ENCODE measurements at places on chromosomes 12 and 14.
A peak's percentile ranks its signal among the peaks of the same experiment; 100 is the strongest.

DNA sequence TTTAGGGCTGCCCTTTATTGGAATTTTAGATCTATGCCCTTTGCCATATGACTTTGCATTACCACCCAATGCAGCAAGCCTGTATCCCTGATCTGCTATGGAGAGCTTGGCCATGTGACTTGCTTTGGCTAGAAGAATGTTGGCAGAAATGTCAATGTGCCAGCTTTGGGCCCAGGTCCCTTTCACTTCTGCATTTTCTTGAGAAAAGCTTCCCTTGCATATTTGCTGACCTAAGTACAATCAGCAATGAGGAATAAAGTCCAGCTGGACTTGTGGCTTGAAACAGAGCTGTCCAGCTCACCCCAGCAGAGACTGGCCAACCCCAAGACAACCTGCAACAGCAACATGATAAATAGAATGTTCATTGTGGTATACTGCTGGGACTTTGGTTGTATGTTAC, 135.9 kb downstream of the PAH start:
- no peak for DNase-seq

GRCh38 chr12:117836476-117836875, 132.3 kb downstream of the KSR2 start:
- no peak for DNase-seq

GRCh38 chr12:101870925-101871324, 6.5 kb upstream of the DRAM1 start:
- no peak for DNase-seq

DNA sequence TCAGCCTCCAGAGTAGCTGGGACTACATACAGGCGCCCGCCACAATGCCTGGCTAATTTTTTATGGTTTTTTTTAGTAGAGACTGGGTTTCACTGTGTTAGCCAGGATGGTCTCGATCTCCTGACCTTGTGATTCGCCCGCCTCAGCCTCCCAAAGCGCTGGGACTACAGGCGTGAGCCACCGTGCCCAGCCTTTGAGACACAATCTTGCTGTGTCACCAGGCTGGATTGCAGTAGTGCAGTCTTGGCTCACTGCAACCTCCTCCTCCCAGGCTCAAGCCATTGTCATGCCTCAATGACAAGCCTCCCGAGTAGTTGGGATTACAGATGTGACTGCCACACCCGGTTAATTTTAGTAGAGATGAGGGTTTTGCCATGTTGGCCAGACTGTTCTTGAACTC, 21.3 kb upstream of the STRN3 start:
- DNase-seq: no peak

- DNase-seq: peak; percentile 13
Measured at GRCh38 chr12:124626971-124627411, 59.6 kb upstream of the NCOR2 start.

GRCh38 chr14:77086017-77086727, 11.9 kb upstream of the CIPC start:
- no peak for DNase-seq

- DNase-seq: no peak
Measured at GRCh38 chr14:80264702-80265101, 53.4 kb upstream of the DIO2 start.

GRCh38 chr14:105066240-105067071, 1.2 kb upstream of the GPR132 start:
- no peak for DNase-seq

DNA sequence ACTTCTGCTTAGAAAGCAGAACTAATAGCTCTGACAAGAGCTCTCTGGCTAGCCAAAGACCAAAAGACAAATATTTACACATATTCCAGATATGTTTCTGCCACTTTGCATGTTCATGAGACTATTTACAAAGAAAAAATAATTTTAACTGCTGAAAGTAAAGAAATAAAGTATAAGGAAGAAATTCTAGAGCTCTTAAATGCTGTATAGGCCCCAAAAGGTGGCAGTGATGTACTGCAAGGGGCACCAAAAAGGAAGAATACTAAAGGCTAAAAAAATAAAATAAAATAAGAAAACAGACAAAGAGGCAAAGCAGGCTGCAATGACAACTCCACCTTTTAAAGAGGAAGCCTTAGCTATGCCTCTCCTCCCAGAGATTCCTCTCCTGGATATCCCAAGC, 23.0 kb downstream of the KLRK1 start:
- DNase-seq: no peak

Data from right kidney (tissue), 9 donors.